NCI-H1105 (cell line): ENCODE measurements at places on chromosomes 12 and 14.

- DNase-seq, result no peak
Measured at GRCh38 chr12:43285159-43285598, 266.8 kb downstream of the ADAMTS20 start.

DNA sequence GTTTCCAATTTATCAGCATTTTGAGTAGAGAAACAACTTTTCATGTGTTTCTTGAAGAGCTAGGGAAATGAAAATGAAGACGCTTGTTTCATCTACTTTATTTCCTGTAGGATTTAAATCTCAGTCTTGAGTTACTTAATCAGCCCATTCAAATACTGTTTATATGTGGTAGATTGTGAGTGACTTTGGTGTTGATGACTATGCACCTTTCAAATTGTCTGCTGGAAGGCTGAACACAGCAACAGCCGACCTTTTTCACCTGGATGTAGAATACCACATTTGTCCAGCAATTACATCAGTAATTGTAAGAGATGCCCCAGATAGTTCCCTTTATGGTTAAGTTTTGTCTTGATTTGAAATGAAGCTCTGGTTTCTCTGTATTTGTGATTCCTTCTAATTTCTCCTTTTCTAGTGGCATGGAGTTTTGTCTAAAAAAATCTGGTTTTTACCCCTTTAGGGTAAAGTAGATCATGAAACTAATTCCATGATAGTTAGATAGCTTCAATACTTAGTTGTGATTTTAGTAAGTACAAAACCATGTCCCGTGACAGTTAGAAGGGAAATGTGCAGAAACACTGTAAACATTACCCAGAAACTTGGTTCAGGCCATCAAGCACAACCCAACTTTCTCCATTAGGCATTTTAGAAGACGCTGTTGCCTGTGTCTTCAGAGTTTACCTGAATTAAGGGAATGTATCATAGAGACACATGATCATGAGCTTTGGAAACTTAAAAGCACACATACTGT is 165.0 kb downstream of the SRGAP1 start:
- no peak for DNase-seq

DNA sequence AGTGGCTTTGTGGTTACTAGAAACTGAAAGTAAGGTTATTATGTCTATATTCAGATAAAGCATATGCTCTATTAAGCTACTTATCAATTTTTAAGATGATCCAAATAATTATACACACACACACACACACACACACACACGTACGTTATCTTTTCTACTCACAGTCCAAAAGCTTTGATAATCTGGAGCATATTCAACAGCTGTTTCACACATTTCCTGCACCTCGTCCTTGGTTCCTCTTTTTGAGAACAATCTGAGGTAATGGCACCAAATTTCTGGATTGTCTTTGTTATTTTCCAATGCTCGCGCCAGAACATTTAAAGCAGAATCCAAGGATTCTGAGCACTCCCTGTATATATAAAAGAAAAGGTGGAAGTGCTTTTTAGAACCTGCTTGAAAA is 37.5 kb downstream of the ZFC3H1 start:
- DNase-seq, result no peak

DNA sequence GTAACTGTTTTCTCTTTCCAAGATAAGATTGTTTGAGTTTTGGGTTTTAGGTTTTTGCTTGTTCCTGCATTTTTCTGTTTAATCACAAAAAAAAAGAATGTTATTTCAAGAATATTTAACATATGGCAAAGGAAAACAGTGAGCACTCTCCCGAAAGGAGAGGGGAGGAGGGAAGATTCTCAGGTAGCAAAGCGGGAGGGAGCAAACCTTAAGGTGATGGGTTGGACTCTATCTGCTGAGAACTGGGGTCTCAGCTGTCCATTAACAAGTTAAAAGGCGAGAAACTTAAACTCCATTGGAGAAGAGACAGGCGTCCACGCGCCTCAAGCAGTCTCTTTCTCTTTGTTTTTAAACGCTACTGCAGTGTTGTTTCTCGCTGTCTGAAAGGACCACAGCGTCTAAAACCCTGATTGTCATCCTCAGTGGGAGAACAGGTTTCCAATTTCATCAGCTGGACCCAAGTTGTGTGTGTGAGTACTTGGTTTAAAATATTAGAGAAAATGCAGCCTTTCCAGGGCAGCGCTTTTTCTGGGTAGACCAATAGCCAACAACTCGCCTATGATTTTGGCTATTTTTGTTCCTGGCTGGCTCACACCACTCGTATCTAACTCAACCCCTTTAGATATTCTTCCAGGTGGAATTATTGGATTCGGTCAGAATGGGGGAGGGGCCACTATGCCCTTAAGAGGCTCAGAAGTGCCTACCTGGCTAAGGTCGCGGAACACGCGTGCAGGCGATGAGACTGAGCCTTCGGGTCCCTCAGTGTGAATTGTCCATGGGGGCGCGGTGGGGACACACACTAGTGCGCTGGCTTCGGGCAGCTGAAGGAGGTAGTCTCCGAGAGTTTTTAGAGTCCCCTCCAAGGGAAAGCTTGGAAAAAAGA is 8.2 kb downstream of the SIX1 start:
- no peak for DNase-seq

- no peak for DNase-seq
Measured at GRCh38 chr12:69266036-69266635, 26.8 kb downstream of the CPSF6 start.
